ENCODE measurements at places on chromosomes 3 and 15.
A peak's percentile ranks its signal among the peaks of the same experiment; 100 is the strongest.

DNA sequence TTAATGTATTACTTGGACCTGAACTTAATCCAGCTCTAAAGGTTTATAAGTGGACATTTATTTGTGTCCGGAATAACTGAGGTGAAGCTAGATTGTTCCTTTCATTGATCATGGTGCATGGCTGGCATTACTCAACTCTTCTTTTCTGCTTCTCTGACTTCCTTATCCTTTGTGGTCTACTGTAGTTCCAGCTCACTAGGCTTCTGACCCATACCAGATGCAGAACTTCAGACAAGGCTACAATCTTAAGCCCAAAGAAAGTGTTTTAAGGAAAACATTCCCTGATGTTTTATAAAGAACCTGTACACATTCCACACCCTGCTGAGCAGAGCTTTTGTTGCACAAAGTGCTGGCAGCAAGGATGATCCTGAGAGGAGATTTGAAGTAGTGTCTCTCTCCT is 250.8 kb upstream of the TGFBR2 start:
- DNase-seq = no peak

GRCh38 chr3:134656211-134656800 is 5.5 kb upstream of the KY start:
- no peak for DNase-seq

GRCh38 chr15:25700916-25701315 is 162.2 kb downstream of the ATP10A start:
- DNase-seq = no peak

DNA sequence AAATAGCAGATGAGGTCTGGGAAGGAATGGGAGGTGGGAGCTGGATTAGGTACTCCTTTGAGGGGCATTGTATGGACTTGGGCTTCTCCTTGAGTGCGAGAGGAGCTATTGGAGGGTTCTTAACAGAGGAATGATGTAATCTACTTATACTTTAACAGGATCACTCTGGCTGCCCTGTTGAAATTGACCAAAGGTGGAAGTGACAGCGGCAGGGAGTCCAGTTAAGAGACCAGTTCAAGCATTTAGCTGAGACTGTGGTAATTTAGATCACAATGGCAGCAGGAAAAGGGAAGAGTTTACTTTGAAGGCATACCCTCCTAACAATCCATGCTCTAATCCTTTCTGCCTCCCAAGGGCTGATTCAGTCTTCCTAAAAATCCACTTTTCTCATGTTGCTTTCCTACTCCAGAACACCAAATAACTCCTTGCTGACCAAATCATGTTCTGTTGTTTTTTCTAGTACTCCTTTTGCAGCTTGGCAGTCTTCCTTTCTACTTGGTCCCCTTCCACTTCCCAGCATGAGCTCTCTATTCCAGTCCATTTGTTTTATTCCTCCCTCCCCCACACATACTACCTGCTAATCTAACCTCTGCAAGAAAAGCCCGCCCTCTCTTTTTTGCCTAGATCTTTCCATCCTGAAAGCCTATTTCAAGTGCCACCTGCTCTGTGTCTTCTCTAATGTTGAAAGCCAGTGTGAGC is 139.4 kb downstream of the NECTIN3 start:
- DNase-seq = no peak

DNA sequence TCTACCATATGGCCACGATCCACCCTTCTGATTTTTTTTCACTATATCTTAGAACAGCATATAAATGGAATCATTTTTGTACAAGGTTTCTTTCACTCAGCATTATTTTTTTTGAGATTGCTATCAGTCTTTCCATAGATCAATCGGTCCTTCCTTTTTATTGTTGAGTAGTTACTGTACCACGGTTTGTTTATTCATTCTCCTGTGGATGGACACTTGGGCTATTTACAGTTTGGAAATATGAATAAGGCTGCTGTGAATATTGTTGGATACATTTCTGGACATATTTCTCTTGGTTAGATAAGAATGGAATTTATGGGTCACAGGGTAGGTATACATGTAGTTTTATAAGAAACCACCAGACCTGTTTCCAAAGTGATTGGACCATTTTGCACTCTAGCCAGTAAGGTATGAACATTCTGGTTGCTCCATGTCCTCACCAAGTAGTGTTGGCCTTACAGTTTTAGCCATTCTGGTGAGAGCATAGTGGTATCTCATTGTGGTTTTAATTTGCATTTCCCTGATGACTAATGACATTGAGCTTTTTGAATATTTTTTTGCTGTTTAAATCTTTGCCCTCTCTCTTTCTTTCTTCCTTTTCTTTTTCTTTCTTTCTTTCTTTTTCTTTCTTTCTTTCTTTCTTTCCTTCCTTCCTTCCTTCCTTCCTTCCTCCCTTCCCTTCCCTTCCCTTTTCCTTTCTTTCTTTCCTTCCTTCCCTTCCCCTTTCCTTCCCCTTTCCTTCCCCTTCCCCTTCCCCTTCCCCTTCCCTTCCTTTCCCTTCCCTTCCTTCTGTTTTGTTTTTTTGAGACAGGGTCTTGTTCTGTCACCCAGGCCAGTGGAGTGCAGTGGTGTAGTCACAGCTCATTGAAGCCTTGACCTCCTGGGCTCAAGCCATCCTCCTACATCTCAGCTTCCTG is 49.2 kb downstream of the LRRK1 start:
- DNase-seq = no peak

DNA sequence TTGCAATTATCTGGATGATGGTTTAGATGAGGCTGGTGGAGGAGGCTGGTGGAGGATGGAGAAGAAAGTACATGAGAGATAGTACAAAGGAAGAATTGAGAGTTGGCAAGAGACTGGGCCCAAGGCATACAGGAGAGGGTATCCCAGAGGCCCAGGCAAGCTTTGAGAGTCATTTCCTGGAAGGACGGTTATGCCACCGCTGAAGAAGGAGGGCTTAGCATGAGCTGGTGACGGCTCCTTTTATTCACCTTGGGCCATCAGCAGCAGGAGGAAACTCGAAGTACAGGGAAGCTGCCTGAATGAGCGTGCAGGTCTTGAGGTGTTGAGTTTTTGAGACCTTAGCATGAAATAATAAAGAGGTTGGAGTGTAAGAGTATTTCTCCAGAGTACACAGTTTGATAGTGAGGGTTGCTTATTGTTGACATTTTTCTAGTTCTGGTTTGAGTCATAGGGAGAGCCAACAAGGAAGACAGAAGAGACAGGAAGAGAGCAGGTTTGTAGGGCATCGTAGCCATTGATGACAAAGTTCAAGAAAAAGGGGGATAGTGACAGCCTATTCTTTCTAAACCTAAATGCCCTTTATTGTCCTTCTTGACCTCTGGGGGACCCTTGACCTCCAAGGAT is 13.8 kb downstream of the THSD4 start:
- no peak for DNase-seq

- no peak for DNase-seq
Observed at GRCh38 chr15:99668533-99669182, 64.6 kb downstream of the LYSMD4 start.

DNA sequence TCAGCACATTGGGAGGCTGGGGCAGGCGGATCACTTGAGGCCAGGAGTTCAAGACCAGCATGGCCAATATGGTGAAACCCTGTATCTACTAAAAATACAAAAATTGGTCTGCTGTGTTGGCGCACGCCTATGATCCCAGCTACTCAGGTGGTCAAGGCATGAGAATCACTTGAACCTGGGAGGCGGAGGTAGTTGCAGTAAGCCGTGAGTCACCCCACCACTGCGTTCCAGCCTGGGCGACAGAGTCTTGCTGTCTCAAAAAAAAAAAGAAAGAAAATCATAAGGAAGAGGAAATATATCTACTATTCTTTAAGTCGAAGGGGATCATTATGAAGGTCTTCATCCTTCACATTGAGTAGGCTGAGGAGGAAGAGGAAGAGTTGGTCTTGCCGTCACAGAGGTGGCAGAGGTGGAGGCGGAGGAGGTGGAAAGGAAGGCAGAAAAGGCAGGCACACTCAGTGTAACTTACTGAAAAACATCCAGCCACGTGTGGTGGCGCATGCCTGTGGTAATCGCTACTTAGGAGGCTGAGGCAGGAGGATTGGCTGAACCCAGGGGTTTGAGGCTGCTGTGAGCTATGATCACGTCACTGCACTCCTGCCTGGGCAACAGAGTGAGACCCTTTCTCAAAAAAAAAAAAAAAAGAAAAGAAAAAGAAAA is 14.2 kb downstream of the CSK start:
- no peak for DNase-seq

GRCh38 chr3:195612075-195612800 is 28.5 kb upstream of the APOD start:
- no peak for DNase-seq

GRCh38 chr3:2847062-2847841 is 262.9 kb downstream of the IL5RA start:
- no peak for DNase-seq

DNA sequence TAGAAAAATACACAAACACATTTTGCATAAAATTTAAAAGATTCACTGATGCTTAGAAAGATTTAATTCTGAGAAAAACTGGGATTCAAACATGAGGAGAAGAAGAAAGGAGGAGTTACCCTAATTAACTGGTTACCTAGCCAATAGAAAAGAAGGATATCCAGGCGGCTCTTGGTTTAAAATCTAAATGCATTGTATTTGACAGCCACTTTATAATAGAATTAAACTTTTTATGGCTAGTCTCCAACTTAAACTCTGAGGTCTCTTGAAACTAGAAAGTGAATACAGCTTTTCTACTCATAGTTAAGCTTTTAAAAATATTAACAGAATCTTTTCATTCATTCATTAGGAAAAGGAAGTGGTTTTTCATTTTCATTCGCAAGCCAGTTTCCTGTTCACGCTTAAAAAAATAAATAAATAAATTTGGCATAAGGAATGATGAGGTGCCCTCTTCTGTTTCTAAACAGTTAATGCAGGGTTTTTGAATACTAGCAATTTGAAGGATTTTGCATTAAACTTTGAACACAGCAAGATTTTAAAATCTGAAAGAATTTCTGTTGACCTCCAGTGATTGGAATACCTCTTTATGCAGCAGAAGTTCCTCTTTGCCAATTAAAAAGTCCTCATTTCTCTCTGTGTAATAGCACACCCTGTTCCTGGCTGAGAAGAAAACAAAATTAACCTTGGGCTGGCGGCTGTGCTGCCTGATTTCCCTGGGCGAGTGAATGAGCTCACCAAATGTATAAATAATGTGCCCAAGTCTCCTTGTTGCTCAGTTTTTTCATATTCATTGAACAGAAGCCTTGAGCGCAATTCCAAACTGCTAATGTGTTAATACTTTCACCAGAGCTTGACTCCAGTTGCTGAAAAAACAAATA is 105.1 kb downstream of the ZMAT3 start:
- no peak for DNase-seq

DNA sequence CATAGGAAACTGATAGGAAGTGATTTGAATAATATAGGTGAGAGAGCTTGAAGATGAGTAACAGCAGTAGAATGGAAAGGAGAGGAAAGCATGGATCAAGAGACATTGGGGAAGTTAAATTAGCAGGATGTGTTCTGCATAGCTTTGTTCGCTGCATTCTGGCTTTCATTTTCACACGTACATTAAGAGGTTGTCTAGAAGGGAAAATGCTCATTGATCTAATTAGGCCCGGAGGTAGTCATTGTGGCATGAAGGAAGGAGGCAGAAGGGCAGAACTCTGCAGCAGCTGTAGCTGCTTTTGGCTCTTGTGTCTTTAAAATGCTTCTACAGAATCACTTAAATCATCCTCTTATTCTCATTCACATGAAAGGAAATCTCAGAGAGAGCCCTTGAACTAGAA is 40.3 kb downstream of the KCNAB1 start:
- DNase-seq = no peak

- DNase-seq = peak; percentile 24
Observed at GRCh38 chr3:15647611-15648167, 46.1 kb downstream of the BTD start.

- no peak for DNase-seq
Observed at GRCh38 chr15:78915341-78916087, 29.3 kb downstream of the CTSH start.

DNA sequence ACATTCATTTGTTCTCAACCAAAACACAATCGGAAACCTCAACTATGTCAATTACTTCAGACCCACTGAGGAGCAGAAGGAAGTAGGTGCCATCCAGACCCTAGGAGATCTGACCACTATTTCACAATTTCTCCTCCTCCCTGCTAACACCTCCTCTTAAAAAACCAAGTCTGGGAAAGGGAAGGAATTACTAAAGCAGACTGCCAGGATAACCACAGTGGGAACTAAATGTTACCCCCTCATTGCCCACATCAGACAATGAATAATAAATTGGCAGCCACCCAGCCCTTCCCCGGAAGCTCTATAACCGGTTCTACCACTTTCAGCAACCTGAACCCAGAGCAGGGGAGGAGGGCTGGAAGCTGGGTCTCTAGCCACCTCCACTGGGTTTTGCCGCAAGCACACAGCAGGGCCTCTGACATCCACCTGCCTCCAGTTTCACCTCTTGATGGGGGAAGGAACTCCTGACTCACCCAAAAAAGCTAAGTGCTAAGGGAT is 17.6 kb downstream of the C15orf62 start:
- DNase-seq = no peak

DNA sequence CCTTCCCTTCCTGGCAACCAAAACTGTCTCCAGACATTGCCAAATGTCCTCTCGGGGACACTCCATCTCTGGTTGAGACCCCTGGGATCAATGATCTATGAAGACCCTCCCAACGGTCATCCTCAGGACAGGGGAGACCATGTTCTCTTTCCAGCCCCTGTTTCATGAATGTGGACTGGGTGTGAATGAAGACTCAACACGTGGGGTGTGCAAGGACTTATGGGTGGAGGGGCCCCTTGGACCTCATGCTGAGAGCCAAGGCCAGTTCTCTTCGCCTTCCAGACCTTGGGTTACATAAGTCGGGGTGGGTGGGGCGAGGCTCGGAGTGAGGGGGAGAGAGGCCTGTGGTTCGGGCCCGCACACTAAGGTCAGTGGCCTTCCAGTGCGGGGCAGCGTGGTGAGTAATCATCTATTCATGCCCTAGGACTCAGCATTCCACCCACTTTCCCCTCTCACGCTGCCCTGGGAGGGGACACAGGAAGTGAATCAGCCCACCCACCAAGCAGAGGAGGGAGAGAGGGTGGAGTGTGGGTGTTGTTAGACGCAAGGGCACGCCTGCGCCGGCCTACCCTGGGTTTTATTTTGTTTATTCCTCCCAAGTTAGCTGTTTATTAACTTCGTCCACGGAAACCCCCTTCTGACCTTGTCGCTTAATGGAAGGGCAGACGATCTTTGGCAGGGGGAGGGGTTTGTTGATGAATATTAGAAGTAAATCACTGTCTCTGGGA is 6.7 kb downstream of the PAQR5 start:
- DNase-seq = no peak

DNA sequence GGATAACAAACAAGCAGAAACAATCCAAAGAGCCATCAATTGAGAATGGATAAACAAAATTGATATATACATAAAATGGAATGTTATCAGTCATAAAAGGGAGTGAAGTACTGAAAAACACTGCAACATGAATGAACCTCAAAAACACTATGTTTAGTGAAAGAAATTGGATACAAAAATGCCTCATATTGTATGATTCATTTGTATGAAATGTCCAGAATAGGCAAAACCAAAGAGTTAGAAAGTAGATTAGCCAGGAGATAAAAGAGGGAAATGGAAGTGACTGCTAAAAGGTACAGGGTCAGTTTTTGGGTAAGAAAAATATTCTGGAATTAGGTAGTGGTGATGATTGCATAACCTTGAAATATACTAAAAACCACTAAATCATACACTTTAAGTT is 9.8 kb upstream of the SLC25A36 start:
- DNase-seq = no peak
